ENCODE measurements at places on chromosomes 3 and 15.

GRCh38 chr15:72229076-72229946 is 1.7 kb downstream of the PKM start:
- no peak for DNase-seq

- no peak for DNase-seq
These were observed 4.3 kb downstream of the SELENOT start for GRCh38 chr3:150607267-150608065.

GRCh38 chr3:145604851-145605250 is 556.1 kb downstream of the PLOD2 start:
- no peak for DNase-seq

DNA sequence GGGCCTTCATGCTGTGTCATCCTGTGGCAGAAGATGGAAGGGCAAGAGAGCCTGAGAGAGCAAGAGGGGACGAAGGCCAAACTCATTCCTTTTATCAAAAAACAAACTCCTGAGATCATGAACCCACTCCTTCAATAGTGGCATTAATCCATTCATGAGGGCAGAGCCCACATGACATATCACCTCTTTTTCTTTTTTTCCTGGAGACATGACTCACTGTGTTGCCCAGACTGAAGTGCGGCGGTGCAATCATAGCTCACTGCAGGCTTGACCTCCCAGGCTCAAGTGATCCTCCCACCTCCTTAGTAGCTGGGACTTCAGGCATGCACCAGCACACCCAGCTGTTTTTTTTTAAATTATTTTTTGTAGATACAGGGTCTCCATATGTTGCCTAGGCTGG is 92.0 kb upstream of the RNU6-1 start:
- no peak for DNase-seq

DNA sequence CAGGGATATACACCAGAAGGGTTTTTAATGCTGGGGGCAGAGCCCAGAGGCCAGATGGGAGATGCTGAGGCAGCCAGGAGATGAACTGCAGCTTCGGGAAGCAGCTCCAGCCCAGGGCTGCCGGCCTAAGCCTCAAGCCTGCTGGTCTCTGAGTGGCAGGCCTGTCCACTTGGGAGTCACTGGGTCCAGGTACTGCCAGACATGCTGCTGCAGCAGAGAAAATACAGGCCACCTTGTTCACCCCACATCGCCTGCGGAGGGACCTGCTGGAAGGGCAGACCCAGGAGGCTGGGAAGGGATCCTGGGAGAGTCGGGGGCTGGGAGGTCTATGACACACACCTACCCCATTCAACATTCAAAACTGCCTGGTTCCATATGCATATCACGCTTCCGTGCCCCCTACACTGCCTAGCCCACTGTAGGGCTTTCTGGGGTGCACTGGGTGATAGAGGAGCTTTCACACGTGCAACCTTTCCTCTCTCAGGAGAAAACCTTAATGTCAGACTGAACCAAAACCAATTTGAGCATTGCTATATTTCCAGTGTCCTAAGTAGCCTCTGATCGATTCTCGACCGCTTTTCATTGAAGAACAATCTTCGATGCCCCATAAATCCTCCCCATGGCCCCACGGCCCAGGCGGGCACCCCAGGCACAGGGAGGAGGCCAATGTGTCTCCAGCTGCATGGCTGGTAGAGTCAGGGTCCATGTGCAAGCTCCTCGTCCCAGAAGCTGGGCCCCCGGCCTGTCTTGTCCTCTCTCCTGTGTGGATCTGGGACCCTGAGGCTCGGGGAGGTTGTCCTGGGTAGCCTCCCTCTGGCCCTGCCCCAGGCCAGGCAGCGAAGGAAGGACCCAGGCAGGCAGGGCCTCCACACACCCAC is 147.4 kb downstream of the ATP10A start:
- DNase-seq, result no peak

- no peak for DNase-seq
These were observed 41.7 kb upstream of the CORO2B start for GRCh38 chr15:68537097-68537496.

- no peak for DNase-seq
These were observed 21.5 kb downstream of the CD86 start for GRCh38 chr3:122076491-122077292.

GRCh38 chr15:88653200-88654064 is 14.6 kb downstream of the ISG20 start:
- no peak for DNase-seq

DNA sequence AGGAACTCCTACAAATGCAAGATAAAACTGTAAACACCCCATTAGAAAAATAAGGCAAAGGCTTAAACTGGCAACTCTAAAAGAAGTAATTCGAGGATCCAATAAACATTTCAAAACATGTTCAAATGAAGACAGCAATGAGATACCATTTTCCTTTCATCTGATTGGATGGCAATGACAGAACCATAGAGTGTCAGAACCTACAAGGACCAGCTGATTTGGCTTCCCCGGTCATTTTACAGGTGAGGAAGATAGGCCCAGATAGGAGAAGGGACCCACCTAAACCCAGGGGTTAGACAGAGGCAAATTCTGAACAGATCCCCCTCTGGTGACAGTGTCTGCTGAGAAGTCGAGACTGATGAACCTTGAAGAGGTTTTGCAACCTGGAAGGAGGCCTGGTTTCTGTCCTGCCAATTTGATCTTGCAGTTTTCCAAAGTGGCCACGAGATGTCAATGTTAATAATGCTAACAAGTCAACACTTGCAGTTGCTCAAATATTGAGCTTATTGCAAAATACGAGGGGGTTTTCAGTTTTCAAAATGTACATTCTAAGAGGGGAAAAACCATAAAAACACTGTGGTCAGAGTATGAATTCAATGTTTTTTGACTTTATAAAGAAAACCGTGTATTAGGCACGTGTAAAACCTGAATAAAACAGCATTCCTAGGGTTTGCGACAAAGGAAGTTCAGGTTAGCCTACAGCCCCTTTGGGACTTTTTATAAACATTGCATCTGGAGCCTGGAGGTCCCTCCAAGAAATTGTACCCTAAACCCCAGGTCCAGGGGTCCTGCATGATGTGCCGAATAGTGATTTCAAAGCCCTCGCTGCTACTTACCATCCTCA is 21.5 kb downstream of the CFAP161 start:
- no peak for DNase-seq
